ENCODE measurements at places on chromosomes 5 and 9.

DNA sequence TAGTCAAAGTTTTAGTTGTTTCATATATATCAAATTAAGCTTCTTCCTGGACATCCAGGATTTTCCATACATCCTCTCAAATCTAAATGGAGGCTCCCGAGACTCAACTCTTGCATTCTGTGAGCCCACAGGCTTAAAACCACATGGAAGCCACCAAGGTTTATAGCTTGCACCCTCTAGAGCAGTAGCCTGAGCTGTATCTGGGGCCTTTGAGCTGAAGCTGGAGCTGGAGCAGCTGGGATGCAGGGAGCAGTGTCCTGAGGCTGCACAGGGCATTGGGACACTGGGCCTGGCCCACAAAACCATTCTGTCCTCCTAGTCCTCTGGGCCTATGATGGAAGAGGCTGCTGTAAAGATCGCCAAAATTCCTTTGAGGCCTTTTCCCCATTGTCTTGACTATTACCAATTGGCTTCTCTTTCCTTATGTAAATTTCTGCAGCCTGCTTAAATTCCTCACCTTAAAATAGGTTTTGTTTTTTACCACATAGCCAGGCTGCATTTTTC lies 151.0 kb downstream of the COX7C start:
- DNase-seq: no peak

DNA sequence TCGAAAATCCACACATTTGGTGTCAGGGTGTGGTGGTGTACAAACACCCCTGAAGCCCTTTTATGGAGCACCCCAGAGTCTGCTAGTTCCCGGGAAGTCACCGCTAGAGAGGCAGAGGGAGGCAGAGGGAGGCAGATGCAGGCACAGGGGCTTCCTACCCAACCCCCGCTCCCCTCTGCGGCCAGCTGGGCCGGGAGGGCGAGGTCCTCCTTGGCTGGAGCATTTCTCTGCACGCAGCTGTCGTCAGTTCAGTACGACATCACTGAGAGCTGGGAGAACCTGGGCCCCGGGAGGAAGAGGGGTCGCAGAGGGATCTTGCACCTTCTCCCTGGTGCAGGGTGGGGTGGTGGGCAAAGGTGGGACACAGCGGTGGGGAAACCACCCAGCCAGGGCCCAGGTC lies 15.8 kb upstream of the UBAC1 start:
- no peak for DNase-seq

DNA sequence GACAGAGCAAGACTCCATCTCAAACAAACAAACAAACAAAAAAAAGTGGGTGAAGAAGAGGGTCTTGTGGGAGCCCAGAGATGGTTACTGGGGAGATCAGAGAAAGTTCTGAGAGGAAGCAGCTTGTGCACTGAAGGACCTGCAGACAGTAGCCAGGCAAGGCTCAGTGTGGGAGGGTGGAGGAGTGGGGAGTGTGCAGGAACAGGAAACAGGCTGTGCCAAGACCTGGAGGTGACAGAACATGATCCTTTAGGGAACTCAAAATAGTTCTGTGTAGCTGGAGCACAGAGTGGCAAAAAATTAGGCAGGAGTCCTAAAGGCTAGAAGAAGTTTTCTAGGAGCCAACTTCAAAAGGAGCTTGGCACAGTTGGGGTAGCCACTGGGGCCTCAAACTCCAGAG lies 19.2 kb upstream of the NANS start:
- DNase-seq: no peak

DNA sequence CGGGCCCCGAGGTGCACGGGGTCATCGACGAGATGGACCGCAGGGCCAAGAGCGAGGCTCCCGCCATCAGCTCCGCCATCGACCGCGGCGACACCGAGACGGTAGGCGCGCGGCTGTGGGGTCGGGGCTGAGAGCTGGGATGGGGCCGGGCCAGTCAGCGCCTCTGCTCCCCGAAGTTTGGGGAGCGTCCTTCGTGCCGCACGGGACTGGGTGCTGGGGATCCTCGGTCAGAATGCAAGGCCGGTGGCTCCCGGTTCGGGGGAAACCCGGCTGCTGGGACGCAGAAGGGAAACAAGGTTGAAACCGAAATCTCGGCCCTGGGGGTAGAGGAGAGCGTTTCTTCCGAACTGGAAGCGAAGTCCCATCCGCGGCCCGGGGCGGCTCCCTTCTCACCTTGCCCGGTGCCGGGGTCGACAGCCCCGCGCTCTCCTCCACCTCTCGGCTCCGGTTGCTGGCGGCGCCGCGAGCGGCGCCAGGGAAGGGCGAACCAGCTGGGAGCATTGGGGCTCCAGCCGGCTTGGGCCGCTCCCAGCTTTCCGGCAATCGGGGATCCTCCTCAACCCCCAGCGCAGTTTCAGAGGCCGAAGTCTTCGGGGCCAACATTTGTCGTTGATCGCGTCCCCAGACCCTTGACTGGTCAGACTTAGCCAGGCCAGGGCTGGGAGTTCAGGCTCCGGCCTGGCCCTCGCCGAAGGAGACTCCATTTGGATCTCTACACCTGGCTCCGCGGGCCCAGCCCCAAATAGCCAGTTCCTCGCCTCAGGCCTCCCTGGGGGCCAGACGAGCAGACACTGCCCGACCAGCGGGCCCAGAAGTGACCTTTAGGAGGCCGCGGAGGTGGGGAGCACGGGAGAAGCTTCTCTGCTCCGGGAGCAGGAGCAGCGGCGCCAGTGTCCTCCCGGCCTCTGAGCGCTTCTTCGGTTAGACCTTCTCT lies 1.1 kb downstream of the LHX2 start:
- DNase-seq: no peak

- no peak for DNase-seq
Measured at GRCh38 chr9:126804198-126804695, 593 bp upstream of the ZBTB43 start.

Data from activated CD8-positive, alpha-beta memory T cell treated with anti-CD3 and anti-CD28 coated beads, Interleukin-2, amount 50 U/mL, for 48 hours (primary cell).